Activated CD4-positive, alpha-beta memory T cell treated with anti-CD3 and anti-CD28 coated beads, Interleukin-2, amount 10 ng/mL, durations not matched to agents 7 days and 5 days (primary cell): ENCODE measurements at places on chromosomes 5 and 9. TPM values are rescaled to one million over a fixed set of nuclear protein-coding genes. Genes with fewer than 3 reads are reported as not detected.

GRCh38 chr5:11815916-11816315 is 88.3 kb downstream of the CTNND2 start:
- DNase-seq, result no peak

DNA sequence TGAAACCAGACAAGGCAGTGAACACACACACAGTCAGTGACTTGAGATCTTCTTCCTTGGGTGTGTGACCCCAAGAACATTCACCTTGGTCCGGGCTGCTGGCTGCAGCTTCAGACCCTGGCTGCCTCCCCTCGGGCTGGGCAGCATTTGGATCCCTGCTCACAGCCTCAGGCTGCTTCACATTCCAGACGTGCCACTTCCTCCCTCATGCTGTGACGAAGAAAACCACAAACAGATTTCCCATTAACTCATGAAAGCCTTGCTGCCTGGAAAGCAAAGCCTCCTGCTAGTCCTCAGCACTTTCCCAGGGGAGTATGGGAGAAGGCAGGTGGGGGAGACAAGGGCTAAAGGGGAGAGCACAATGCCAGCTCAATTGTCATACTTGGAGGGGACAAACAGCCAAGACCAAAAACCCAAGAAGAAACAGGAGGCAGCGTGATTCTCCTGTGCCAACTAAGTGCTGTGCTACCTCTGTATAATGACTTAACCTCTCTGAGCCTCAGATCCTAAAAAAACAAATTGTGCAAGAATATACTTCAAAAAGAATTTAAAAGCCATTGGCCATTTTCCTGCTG is 594.6 kb upstream of the BRINP1 start:
- no peak for DNase-seq

- no peak for DNase-seq
These were observed 144.9 kb downstream of the GIN1 start for GRCh38 chr5:102975045-102975444.

The IL4 gene
- 12.6 TPM for total RNA-seq

The C5orf52 gene
- not detected for total RNA-seq

DNA sequence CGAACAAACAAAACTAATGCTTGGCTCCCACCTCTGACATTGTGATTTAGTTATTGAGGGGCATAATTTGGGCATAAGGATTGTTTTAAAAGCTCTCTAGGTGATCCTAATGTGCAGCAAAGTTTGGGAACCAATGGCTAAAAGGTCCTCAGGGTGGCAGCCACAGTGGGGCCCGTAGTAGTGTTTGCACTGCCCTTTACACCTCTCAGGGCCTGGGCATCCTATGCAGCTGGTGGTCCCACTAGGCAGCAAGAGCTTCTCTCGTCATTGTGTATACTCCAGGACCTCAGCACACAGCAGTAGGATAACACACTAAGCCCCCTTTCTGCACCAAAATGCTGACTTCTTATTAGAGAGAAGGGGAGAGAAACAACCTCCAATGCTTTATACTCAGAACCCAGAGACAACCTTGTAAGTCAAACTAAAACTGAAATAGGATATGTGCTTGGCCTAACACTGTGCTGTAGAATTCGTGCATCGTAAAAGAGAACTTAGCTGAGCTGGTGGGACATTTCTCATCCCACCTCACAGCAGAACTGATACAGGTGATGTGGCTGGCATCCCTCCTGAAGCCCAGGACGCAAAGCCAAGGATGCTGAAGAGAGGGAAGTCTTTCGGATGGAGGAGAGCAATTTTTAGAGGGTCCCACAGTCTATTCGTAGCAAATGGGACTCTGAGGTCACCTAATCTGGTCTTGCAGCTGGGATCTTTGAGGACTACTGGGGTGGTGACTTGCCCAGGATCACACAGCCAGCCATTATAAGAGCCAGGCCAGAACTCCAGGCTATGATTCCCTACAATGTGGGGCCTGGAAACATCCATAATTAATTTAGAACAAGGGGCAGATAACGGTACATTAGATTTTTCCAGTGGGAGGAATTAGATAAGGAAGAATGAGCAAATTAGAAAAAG is 1.2 kb downstream of the GLRX start:
- DNase-seq, result no peak

GRCh38 chr9:7879551-7880245 is 80.1 kb upstream of the DMAC1 start:
- DNase-seq, result peak; percentile 52

GRCh38 chr5:142994218-142994617 is 224.0 kb downstream of the ARHGAP26 start:
- DNase-seq, result no peak

GRCh38 chr5:15521381-15522186 is 21.6 kb downstream of the FBXL7 start:
- no peak for DNase-seq

- no peak for DNase-seq
These were observed 5.1 kb downstream of the NOXA1 start for GRCh38 chr9:137428311-137428630.

- DNase-seq, result no peak
These were observed 173.0 kb upstream of the PDE4D start for GRCh38 chr5:60066502-60066901.

DNA sequence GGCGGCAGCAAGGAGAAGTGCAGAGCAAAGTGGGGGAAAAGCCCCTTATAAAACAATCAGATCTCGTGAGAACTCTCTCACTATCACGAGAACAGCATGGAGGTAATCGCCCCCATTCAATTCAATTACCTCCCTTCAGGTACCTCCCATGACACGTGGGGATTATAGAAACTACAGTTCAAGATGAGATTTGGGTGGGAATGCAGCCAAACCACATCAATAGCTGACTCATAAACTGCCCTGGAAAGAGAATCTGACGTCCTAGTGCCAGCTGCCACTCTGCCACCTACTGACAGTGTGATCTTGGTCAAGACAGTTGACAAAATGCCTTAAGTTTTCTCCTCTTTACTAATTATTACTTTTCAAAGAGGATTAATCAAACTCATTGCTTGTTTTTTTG is 128.3 kb downstream of the GPBP1 start:
- no peak for DNase-seq

DNA sequence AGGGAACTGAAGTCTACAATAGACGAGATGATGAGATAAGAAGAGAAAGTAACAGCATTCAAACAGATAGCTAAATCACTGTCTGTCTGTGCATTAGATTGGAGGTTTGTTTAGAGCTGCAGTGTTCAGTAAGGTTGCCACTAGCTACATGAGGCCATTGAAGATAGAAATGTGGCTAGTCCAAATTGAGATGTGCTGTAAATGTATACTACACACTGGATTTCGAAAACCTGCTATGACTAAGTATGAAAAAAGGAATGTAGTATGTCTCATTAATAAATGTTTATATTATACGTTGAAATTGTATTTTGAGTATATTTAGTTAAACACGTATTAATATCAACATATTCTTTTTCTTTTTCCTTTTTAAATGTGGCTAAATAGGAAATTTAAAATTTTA is 142.1 kb downstream of the XRCC4 start:
- DNase-seq, result no peak

- DNase-seq, result peak; percentile 57
These were observed 1.3 kb downstream of the QSOX2 start for GRCh38 chr9:136244122-136244968.

- no peak for DNase-seq
These were observed 5.9 kb upstream of the MELK start for GRCh38 chr9:36566813-36567221.

- DNase-seq, result no peak
These were observed 155.9 kb upstream of the COL5A1 start for GRCh38 chr9:134485653-134486052.

DNA sequence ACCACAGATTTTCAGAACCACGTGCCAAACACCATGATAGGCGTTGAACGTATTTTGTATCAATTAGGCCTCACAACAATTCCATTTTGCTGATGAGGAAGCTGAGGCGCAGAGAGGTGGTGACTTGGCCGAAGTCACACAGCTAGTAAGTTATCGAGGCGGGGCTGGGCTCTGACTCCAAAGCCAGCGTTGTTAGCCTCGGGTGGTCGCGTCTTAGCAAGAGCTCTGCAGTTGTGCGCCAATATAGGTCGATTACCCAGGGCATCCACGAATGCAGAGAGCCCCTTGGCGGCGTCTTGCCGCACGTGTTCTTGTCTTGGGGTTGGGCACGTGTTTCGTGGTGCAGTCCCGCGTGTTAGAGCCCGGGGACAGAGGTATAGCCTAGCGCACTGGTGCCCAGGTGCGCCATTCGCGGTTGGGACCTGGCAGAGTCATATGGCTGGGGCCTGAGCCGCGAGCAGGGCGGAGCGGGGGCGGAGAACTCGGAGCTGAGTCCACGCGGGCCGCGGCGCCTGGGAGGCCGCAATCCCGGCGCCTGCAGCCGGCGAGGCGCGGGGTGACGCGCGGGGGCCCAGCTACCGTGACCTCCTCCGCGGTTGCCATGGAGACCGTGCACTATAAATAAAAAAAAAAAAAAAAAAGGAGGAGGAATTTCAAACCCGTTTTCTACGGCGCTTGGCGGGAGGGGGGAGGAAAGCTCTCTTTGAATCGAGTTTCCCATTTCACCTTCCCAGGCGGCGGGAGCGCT is 62.3 kb downstream of the CXXC5 start:
- DNase-seq, result peak; percentile 28

GRCh38 chr5:91927439-91927838 is 544.3 kb upstream of the ARRDC3 start:
- no peak for DNase-seq

The MYOZ3 gene
- total RNA-seq, result not detected

DNA sequence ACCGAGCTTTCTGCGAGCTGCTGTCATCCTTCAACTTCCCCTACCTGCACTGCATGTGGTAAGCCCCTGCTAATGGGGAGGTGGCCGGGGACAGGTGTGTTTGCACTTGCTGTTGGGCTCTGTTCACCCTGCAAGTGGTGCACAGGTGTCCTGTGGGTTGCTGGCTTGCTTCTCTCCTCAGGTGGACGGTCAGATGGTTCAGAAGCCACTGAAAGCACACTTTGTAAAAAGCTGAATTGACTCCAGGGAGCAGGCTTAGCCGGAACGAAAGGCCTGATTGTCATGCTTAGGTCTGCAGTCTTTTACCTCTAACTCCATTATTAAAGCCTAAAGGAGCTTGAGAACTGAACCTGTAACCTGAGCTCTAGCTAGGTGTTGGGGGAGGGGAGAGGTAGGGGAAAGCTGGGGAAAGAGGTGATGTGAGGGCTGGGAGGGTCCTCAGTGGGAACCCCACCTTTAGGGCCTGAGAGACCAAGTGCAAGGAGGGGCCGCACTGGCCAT is 37.6 kb downstream of the ACER2 start:
- no peak for DNase-seq

- no peak for DNase-seq
These were observed 26.2 kb upstream of the WDR41 start for GRCh38 chr5:77518304-77518703.

The HACD4 gene
- 14.8 TPM for total RNA-seq

GRCh38 chr5:32277798-32278197 is 34.9 kb downstream of the MTMR12 start:
- DNase-seq, result no peak

- DNase-seq, result no peak
These were observed 455.1 kb downstream of the EFNA5 start for GRCh38 chr5:107215611-107216010.

The PGGT1B gene
- 43.6 TPM for total RNA-seq

The AQP3 gene
- total RNA-seq, result 162 TPM

DNA sequence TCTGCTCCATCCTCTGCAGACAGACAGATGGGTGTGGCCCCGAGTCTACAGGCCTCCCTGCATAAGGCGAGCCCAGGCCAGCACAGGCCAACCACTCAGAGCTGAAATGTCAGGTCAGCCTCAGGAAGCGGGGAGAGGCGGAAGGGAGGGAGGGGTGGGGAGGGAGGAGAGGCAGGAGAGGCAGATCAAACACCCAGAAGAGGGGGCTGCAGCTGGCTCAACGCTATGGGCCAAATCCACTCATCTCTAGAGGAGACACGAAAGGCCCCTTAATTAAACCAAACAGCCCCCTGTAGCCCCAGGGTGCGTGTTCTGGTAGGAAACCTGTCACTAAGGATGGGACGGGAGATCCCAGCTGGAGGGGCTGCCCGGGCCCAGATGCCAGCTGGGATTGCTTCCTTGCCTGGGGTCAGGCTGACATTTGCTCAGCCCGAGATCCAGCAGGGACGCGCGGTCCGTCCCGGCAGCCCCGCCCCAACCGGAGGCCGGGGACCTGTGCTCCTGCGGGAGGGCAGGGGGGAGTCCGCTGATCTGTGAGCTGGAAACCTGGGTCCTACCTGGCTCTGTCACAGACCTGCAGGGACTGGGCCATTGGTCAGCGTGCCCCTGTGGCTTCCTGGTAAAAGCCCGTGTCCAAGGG is 97.2 kb upstream of the SARDH start:
- no peak for DNase-seq

DNA sequence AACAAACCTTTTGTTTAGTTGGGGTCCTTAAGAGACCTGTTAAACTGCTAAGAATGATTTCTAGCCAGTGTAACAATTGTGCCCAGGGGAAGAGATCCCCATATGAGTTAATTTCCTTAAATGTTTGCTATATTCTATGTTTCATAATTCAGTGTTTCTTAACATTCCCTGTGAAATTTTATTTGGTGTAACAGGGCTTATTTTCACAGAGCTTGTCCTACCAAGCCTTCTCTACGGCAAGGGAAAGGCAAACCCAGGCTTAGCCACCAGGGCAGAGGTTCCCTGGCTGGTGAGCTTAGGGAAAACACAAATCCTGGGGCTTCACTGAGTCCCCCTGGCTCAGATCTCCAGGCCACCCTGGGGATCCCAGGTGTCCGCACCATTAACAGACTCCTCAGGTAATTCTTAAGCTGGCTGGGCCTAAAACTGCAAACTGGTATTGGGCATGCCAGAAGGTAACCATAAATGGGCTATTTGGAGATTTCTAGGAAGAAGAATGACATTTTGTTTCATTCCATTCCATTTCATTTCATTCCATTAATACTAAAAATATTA is 17.0 kb upstream of the LCP2 start:
- no peak for DNase-seq

DNA sequence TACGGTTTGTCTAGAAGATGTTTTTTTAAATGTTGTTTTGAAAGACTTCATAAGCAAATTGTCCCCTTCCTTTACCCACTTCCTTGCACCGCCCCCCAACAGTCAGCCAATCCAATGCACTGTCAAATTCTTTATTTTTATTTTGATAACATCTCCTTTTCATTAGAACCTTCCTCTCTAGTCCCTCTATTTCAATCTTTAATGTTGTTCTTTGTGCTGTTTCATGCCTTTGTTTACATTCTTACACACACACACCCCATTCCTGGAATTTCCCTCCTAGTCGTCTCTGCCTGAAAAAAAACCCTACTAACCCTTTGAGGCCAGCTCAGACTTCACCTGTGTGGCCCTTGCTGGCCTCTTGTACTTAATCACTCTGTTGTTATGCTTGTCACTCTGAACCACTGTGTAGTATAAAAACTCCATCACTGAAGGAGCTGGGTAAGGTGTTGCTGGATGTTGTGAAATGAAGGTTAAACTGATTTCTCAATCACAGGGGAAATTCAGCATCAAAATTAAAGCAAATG is 133.4 kb downstream of the UGCG start:
- DNase-seq, result no peak

- DNase-seq, result no peak
These were observed 396.0 kb downstream of the LRRC70 start for GRCh38 chr5:62974623-62975022.

DNA sequence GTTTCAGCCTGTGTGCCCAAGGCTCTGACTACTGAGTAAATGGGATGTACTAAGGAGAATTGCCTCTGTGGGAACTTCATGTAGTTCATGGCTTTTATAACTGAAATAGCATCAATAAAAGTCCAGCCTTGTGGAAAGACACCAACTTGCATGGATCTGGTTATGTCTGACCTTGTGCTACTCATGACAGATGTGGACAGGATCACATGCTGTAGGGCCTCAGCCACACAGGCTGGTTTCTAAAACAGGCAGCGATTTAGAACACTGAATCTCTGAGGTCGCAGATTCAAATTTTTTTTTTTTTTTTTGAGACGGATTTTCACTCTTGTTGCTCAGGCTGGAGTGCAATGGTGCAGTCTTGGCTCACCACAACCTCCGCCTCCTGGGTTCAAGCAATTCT is 66.5 kb upstream of the SPIN1 start:
- DNase-seq, result no peak
